ENCODE measurements at places on chromosomes 12 and 14.
A peak's percentile ranks its signal among the peaks of the same experiment; 100 is the strongest.

- no peak for DNase-seq
Observed at GRCh38 chr12:90958347-90958746, 3.4 kb upstream of the CCER1 start.

DNA sequence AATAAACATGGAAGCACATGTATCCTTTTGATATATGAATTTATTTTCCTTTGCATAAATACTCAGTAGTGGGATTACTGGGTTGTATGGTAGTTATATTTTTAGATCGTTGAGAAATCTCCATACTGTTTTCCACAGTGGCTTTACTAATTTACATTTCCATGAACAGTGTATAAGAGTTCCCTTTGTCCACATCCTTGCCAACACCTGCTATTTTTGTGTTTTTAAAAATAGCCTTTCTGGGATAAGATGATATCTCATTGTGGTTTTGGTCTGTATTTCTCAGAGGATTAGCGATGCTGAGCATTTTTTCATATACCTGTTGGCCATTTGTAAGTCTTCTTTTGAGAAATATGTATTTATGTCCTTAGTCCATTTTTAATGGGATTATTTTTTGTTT lies 329.2 kb upstream of the KITLG start:
- DNase-seq = no peak

GRCh38 chr14:29895591-29896083 lies 32.0 kb downstream of the PRKD1 start:
- DNase-seq = no peak

- peak; percentile 78 for DNase-seq
Observed at GRCh38 chr12:25052196-25052913, 103.5 kb upstream of the BCAT1 start.

GRCh38 chr14:41872931-41873685 lies 266.4 kb downstream of the LRFN5 start:
- DNase-seq = no peak

All from HL-60 (cell line).